Stimulated activated CD8-positive, alpha-beta memory T cell treated with anti-CD3 and anti-CD28 coated beads, Interleukin-2, amount 100 ng/mL, for 1 hour (primary cell): ENCODE measurements at places on chromosomes 3 and 15.

- no peak for DNase-seq
Measured at GRCh38 chr3:114983248-114983647, 163.8 kb downstream of the ZBTB20 start.

GRCh38 chr15:83854321-83854720 is 200.4 kb downstream of the ADAMTSL3 start:
- DNase-seq, result no peak

GRCh38 chr3:139906418-139906817 is 28.6 kb upstream of the CLSTN2 start:
- DNase-seq, result no peak

- DNase-seq, result no peak
Measured at GRCh38 chr15:75591655-75592364, 12.7 kb upstream of the PTPN9 start.

DNA sequence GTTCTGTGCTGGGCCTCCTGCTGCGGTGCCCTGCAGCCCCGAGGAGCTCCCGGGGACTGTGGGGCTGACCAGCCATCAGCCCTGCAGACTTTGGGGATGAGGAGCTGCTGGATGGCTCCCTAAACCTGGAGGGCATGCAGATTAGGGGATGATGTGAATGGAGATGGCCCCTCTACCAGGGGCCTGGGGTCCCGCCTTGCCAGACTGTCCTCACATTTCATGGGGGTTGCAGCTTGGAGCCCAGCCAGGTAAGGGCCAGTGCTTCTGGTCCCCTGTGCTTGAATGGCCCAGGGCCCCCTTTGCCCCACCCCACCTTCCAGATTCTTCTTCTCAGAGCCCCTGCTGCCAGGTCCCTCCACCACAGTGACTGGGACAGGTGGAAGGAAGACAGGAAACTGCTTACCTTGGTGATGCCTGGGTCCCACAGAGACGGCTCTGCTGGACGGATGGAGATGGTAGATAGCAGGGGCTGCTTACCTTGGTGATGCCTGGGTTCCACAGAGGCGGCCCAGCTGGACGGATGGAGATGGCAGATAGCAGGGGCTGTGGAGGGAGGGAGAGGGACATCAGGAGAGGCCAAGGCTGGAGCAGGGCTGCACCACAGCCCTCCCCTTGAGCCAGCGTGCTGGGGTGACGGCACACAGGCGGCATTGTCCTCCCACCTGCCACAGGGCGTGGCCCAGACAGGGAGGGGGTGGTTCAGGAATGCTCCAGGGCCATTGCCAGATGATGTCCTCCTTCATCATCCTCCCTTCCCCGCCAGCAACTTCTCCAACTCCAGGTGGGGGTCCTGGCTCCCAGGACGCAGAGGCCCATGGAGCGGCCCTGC is at the start of gene SPTBN5:
SPTBN5 (minus strand) TSS at position 632 of the 829 bp plus-strand sequence; CDS start at position 76, 556 bp downstream.
- DNase-seq, result no peak

GRCh38 chr3:5485427-5485826 is 297.9 kb downstream of the EDEM1 start:
- no peak for DNase-seq

- DNase-seq, result no peak
Measured at GRCh38 chr3:46456118-46456517, 8.6 kb downstream of the LTF start.

GRCh38 chr15:31487811-31488436 is 161.3 kb downstream of the KLF13 start:
- DNase-seq, result no peak

- DNase-seq, result no peak
Measured at GRCh38 chr15:67843571-67844387, 3.9 kb upstream of the RNU6-1 start.

DNA sequence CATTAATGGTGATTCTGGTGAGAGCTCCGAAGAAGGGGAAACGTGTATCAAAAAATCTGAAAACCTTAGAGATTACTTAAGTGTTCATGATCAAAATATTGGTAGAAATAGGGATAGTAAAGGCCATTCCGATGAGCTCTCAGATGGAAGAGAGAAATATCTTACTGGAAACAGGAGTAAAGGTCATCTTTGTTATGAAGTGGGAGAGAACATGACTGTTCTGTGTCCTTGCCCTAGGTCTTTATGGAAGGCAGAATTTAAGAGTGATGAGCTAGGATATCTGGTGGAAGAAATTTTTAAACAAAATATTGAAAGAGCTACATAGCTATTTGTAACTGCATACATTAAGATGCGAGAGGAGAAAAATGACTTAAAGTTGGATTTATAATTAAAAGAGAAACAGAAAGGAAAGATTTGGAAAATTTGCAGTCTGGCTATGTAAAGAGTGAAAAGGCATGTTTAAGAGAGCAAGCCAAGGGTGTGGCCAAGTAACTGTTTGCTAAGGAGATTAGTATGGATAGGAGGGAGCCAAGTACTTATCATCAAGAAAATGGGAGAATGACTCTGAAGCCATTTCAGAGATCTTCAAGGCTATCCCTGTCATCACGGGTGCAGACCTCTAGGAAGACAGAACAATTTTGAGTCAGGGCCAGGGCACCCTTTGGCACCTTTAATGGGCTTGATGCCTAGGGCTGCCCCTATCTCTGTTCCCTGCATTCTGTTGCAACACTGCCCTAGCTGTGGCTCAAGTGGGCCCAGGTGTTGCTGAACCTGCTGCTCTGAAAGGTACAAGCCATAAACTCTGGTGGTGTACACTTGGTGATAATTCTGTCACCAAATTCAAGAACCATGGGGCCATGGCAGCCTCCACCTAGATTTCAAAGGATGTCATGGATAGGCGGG is 27.3 kb downstream of the SLMAP start:
- no peak for DNase-seq

DNA sequence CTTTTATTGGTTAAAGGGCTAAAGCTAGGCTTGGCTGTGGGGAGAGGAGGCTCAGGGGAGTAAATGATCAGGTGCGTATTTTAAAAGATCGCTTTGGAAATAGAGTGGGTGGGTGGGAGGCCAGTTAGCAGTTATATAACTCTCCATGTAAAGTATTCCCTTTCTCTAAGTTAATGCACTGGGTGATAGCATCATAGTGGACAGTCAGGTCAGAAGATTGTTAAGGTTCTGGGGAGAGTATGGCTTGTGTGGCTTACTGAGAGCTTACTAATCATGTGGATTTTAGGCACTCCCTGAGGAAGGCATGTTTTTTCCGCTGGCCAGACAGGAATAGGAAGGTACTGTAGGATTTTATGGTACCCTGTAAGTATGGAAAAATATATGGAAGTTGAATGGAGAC is 6.3 kb upstream of the EIF3J start:
- DNase-seq, result no peak
